Osteoblast (primary cell): ENCODE measurements at places on chromosomes 6 and 20. TPM values are rescaled to one million over a fixed set of nuclear protein-coding genes. Genes with fewer than 3 reads are reported as not detected.

Gene ATXN1
- 44.2 and 48.5 TPM in 2 replicates for total RNA-seq

GRCh38 chr6:168147205-168147738, 68.3 kb upstream of the FRMD1 start:
- no peak for DNase-seq

GRCh38 chr20:17281478-17281877, 54.6 kb downstream of the PCSK2 start:
- DNase-seq: peak; percentile 0

DNA sequence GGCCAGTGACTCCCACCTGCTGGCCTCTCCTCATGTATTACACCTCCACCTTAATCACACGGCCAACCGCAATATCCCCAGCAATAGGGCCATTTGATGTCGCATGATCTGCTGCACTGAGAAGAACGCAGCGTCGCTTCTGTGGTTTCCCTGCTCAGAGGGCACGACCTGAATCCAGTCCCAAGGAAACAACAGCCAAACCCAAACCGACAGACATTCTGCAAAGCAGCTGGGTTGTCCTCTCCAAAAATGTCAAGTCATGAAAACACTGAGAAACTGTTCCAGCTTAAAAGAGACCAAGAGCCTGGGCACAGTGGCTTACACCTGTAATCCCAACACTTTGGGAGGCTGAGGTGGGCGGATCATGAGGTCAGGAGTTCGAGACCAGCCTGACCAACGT, 7.5 kb upstream of the BPI start:
- no peak for DNase-seq

DNA sequence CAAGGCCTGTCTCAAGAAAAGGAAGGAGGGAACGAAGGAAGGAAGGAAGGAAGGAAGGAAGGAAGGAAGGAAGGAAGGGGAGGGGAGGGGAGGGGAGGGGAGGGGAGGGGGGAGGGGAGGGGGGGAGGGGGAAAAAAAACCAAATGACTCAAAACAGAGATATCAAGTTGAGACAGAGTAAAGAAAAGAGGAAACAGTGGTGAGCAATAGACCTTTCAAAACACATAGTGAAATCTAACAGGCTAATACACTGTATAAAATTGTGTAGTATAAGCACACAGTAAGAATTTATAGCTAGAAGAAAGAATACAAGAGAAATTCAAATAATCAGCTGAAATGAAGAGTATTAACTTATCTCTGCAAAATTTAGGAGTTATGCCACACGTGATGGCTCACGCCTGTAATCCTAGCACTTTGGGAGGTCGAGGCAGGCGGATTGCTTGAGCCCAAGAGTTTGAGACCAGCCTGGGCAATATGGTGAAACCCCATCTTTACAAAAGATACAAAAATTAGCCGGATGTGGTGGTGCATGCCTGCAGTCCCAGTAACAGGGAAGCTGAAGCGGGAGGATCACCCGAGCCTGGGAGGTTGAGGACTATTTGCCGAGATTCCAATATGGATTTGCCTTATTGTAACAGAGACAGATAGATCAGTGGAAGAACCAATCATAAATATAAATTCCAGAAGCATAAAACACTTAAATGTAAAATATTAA, 123.2 kb downstream of the PRND start:
- no peak for DNase-seq

- DNase-seq: no peak
Measured at GRCh38 chr6:47672816-47673215, 25.6 kb upstream of the ADGRF4 start.

GRCh38 chr6:39210450-39210849, 18.8 kb downstream of the KCNK5 start:
- no peak for DNase-seq

DNA sequence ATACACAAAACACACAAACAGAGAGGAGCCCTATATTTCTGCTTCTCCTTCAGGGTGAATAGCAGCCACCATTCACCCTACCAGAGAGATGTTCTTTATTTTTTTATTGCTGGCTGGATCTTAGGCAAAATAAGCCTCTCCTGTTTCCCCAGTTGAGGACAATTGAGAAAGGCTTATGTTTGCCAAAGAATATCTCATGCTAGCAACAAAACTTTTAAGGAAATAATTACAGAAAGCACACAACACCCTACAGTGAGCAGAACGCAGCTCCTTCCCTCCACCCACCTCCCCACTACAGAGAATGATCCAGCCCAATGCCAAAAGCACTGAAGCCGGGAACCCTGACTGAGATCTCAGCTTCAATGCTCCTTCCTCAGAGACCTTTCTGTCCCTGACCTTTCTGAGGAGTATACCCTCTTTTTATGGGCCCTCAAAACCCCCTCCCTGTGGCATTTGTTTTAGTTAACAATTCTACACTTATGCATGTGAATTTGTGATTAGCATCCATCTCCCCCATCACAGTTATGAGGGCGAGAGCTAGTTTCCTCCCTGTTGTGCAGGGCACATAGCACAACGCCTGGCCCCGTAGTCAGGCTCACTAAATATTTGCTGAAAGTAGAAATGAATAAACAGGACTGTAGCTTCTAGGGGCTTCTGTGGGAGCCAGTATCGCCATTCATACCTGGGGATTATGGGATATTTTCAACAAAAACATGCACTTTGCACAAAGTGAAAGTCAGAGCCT, 491.6 kb upstream of the CDH4 start:
- DNase-seq: no peak

DNA sequence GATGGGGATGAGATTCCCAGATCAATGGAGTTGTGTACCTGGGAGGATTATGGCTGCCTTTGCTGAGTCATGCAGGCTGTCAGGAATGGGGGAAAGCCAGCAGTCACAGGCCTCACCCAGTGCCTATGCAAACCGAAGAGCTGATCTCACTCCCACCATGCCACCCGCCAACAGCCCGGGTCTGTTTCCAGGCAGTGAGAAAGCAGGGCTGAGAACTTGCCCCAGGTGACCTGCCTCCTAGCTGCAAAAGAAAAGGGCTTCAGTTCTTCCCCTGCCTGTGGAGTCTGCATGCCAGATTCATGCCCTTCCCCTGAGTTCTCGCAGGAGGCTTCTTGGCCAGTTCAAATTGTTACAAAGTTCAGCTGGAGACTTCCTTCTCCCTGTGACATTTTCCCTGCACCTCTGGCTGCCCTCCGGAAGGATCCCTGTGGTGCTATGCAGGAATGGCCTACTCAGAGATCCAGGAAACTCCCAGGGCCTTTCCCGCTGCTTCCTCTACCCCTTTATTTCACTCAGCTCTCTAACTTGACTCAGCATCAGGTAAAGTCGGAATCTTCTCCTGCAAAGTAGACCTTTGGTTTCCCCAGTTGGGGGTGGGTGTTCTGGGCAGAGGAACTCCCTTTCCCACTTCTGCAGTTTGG, 71.5 kb upstream of the B3GAT2 start:
- DNase-seq: no peak
